ENCODE measurements at places on chromosomes 5 and 9.
A peak's percentile ranks its signal among the peaks of the same experiment; 100 is the strongest.

DNA sequence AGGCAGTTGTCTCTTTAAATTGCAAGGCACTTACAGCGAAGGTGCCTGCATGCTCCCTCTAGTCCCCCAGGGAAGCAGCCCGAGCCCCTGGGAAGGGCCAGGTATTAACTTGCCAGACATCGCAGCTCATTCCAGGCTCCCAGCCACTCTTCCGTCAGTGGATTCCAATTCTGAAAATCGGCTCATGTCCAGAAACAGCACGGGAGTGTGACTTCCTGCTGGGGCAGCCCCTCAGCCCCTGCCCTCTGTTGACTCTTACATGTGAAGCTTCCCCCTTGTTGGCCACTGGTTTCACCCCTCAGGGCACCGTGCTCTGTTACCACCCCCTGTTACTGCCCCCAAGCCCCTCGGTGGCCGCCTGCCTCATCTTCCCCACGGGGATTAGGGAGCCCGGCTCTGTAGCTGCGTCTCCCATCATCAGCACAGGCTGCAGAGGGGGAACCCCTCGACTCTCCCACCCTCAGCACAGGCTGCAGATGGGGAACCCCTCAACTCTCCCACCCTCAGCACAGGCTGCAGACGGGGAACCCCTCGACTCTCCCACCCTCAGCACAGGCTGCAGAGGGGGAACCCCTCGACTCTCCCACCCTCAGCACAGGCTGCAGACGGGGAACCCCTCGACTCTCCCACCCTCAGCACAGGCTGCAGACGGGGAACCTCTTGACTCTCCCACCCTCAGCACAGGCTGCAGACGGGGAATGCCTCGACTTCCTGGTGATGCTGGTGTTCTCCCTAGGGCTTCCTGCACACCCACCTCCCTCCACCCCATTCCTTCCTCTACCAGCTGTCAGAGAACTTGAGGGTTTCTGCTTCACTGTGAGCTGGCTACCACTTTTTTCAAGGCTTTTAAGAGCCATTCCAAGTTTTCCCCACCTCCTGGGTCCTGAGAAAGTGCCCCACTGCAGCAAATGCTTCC is 11.1 kb upstream of the CACNA1B start:
- DNase-seq: no peak

- DNase-seq: peak; percentile 94
Observed at GRCh38 chr9:32526041-32526706, at the start of gene RIGI. TSS of gene RIGI (minus strand) at chr9:32526196. CDS start at chr9:32526166, 30 bp downstream.

DNA sequence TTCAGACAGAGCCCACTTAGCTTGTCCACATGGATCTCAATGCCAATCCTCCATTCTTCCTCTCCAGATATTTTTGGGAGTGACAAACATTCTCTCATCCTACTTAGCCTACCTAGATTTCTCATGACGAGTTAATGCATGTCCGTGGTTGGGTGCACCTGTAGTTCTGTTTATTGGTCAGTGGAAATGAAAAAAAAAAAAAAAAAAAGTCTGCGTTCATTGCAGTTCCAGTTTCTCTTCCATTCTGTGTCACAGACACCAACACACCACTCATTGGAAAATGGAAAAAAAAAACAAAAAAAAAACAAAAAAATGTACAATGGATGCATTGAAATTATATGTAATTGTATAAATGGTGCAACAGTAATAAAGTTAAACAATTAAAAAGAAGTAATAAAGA is 59.0 kb downstream of the BASP1 start:
- DNase-seq: no peak

- no peak for DNase-seq
Observed at GRCh38 chr5:176413255-176413565, 3.1 kb downstream of the CLTB start.

DNA sequence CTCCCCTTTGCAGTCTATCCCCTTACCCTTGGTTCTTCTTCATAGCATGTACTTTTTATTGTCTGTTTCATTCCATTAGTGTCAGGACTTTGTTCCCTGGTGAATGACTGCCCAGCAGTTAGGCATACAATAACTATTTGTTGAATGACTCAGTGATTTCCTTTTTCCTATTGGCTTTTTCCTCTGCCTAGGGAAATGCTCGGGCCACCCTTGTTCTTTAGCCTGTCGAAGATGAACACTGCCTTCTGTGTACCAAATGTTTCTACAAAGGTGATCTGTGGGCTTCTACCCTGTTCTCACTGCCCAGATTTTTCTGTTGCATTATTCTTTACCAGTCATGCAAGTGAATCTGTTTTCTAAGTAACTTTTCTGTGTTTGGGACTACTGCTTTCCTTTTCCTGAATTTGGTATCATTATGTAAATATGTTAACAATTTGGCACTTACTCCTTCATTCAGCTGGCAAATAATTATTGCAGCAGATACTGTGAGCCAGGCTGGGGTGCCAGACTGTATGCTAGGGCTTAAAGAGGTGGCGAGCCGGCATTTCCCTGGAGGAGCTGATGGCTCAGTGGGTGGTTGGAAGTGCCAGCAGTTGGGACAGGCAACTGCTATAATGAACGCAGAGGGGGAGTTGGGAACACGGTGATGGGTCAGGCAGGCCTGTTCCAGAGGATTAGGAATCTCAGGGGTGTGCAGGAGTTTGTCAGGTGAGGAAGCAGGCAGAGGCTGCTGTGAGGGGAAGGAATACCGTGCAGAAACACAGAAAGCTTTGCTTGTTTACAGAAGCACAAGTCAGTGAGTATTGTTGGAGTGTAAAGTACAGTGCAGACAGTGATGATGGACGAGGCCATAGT is 30.6 kb downstream of the KDM4C start:
- no peak for DNase-seq

DNA sequence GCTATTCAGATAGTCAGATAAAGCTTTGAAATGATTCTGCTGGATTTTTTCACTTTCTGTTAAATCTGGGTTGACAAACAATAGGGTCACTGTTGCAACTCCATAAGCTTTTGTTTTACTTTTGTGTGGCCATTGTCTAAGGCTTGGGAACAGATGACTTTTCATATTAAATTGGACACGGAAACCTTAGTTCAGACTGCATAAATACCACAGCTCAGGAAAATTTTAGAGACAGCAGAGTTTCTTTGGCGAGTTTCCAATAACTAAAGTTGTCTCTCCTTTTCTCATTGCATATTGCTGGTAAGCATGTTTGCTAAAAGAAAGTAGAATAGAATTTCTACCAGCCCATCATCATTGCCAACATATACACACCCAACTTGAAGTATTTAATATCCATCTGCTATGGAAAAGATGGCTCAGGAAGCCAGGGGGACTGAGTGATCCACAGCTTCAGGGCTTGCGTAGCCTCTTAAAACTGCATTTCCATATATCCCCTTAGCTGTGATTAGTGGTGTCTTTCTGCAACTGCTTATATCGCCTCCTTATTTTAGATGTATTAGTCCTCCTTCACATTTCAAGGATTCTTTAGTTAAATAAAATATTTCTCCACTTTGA is 168.2 kb downstream of the ARHGAP26 start:
- DNase-seq: no peak

- peak; percentile 76 for DNase-seq
Observed at GRCh38 chr5:6158974-6159831, 219.1 kb downstream of the MED10 start.

- no peak for DNase-seq
Observed at GRCh38 chr5:14310901-14311300, 167.8 kb downstream of the TRIO start.

- no peak for DNase-seq
Observed at GRCh38 chr5:41891066-41891707, 13.0 kb upstream of the RIMOC1 start.

GRCh38 chr9:70802758-70803436 is 318.5 kb downstream of the TRPM3 start:
- DNase-seq: no peak

DNA sequence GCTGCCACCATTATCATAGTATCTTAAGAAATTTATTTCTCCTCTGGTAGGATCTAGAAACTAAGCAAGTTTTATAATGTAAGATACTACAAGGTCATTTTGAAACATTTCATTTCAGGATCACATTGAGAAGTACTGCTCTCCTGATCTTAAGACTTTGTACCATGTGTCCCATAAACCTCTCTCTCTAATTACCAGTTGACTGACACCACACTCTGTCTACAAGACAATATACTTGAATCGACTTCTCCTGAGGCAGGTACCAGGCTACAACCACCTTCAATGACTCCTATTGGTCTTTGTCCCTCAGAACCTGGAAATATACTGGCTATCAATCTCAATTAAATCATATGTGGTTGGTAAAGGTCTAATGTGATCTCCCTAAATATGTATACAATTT is 597.0 kb downstream of the PTPRD start:
- peak; percentile 60 for DNase-seq

- DNase-seq: no peak
Observed at GRCh38 chr9:4009006-4009511, 290.8 kb downstream of the GLIS3 start.

DNA sequence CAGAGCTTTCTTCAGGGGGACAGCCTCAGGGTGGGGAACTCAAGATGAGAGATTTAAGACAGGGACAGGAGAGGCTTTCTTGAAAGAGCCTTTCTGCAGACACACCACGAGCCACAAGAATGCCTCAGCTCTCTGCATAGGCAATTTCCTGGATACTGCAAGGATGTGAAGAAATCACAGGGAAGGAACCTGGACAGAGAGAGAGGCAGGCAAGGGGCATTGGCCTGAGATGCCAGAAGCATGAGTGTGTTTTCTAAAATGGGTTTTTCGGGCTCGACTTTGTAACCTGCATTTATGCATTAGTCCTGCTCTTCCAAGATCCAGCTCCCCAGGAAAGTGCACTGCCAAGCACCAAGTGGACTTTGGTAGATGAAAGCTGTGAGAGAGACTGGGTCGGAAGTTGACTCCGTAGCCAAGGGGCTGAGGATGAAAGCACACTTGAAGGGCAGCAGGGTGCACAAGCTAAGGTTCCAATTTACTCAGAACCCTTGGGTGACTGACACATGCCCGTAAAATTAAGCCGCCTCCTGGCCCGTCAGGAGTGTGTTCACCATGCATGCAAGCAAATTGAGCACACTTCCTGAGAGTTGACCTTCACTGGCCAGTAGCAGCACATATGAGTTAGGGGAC is 90.9 kb downstream of the CFAP90 start:
- DNase-seq: no peak

DNA sequence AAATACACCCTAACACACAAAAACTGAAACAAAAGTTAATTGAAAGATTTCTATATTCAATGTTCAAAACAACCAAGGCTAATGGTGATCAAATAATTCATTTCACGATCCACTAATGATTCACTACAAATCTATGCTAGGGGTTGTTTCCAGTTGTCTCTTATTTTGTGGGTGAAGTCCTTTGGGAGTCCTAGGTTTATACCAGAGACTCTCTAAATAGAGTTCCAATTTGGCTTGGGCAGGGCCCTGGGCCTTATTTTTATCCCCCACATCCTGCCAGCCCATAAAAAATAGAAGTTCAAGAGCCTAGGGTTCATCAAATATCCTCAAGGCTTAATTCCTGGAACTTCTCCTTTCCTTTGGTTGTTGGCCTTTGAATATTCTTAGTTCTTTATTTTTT is 26.1 kb downstream of the SREK1IP1 start:
- DNase-seq: no peak

GRCh38 chr5:62271870-62272269 is 34.1 kb upstream of the KIF2A start:
- DNase-seq: no peak

- DNase-seq: no peak
Observed at GRCh38 chr5:97006454-97007060, 70.7 kb downstream of the LNPEP start.

- no peak for DNase-seq
Observed at GRCh38 chr5:143671021-143671420, 140.9 kb upstream of the HMHB1 start.

DNA sequence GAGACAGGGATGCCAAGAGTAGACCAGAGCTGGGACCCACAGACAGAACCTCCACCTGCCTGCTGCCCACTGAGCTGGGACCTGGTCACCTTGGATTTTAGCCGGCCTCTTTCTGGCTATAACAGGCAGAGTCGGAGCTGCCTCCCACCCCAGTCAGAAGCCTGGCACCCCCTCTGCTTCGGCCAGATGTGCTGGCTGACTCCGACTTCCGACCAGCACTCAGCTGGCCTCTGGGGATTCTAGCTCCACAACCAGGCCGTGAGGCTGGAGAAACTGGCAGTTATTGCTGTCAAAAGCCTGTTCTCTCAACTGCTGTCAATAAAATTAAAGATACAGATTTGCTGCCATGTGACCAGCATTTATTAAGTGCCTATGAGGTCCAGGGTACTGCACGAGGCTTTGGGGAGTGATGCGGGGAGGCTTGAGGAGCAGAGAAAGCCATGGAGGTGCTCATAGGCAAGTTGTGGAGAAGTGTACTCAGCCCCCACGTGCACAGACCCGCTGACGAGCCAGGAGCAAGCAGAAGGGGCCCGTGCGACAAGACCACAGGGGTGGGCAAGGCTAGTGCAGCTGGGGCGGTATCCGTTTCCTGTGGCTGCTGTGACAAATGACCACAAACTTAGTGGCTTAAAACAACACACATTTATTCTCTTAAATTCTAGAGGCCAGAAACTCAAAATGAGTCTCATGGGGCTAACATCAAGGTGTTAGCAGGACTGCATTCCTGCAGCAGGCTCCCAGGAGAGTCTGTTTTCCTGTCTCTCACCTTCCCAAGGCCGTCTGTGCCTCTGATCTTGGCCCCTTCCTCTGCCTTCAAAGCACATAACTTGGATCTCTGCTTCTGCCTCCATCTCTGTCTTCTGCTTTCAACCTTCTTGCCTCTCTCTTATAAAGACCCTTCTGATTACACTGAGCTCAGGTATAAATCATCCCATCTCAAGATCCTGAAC is 13.1 kb downstream of the GFI1B start:
- no peak for DNase-seq

DNA sequence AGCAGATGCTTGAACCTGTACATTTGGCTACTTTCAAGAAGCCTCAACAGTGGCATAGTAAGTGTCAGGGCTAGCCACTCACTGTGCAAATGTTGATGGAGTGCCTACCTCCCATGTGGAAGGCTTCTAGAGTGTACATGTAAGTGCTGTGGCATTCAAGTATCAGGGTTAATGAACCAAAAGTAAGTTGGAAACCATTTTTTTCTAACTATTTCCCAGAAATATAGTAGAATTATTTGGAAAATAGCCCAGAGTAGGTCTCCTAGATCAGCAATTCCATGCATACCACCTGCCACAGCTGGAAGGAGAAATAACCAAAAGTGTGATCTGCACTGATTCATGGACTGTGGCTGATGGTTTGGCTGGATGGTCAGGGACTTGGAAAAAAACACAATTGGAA is 53.3 kb downstream of the FOXD1 start:
- DNase-seq: no peak

- no peak for DNase-seq
Observed at GRCh38 chr5:112418659-112419163, 366 bp downstream of the EPB41L4A start.

GRCh38 chr5:108989761-108990392 is 242.2 kb downstream of the FER start:
- DNase-seq: no peak

DNA sequence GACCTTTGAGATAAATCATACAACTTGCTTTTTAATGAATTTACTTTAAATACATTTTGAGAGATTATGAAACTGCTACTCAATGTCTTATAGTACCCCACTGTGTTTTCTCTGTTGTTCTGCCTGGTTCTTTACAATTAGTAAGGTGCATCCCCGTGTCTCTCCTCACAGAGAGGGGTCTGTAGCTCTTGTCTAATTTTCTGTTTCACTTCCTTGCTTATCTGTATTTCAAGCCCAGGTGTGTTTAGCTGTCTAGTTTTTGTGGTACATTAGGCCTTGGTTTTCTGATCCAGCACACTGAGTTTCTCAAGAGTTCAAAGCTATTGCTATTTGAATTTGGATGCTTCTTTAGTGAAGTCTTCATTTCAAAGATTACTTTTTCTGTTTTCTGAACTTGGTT is 105.1 kb downstream of the MAST4 start:
- DNase-seq: no peak

GRCh38 chr5:79269733-79270166 is 33.8 kb downstream of the JMY start:
- no peak for DNase-seq
